ENCODE measurements at places on chromosomes 7 and 10.
A peak's percentile ranks its signal among the peaks of the same experiment; 100 is the strongest.

DNA sequence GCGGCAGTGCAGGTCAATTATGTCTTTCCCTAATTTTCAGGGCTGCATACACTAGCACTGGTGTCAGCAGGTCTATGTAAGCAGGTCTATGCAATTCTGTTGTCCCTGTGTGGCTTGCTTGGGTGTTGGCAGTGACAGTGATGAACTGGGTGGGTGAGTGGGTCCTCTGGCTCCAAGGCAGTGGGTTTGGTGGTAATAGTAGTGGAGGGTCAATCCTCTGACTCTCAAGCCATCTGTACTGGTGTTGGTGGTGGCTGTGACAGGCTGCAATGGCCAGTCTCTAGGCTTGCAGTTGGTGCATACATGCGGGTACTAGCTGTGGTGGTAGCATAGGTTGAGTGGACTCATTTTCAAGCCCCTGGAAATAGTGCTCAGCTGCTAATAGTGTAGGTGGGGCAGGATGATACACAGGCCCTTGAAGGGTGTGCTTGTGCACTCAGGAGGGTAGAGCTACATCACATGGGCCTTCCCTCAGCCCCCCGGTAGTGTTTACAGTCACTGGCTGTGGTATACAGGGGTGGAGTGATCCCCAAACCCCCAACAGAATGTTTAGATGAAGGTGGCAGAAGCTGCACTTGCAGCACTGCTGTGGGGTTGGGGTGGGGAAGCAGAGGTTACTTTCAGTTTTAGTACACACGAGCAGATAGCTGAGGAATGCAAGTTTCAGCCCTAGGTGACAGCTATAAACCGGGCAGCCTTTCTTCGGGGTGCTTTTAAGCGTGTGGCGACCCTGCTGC, 331.3 kb downstream of the PCDH15 start:
- no peak for DNase-seq

DNA sequence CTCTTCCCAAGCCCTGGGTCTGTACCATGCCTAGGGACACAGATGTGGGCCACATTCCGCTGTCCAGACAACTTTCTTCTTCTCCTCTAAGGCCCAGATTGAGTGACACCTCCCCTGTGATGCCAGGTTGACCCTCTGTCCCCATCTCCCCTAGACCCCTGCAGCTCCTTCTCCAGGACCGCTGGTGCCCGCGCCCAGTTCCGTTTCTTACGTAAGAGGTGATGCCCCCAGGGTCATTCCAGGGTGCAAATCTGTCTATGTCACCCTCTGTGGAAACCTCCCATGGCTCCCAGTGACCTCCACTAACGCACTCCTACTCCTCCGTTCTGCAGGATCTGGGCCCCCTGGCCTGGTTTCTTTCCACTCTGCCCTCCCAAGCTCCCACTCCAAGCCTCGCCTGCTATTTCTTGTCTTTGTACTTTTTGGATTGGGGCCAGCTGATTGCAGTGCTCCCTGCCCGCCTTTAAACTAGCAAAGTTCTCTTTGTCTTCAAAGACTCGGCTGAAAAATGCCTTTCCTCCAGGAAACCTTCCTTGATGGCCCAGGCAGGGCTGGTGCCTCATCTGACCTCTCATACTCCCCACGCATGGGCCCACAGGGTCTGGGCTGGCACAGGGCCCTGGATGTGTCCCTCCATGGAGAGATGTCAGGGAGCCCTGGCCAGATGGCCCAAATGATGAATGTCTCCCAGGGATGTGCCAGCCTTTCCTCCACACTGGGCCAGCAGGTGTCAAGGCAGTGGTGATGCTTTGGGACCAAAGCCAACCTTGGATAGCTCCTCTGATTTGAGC, 21.3 kb upstream of the ELN start:
- DNase-seq, result no peak

- DNase-seq, result no peak
Observed at GRCh38 chr7:96949766-96950165, 55.6 kb upstream of the DLX6 start.

DNA sequence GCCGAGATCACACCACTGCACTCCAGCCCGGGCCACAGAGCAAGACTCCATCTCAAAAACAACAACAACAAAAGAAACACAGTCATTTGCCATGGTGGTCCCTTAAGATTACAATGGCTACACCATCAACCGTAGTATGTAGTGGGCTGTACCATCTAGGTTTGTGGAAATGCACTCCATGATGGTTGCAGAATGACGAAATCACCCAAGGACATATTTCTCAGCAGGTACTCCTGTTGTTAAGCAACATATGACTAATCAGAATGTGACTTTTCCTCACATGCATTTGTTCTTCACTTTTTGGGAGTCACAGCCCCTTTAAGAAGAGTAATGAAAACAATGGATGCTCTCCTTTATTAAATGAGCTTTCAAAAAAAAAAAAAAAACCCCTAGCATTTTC, 11.0 kb downstream of the SVIL start:
- no peak for DNase-seq

GRCh38 chr10:124557648-124558338, 96.2 kb downstream of the LHPP start:
- no peak for DNase-seq

GRCh38 chr7:98038731-98039130, 48.7 kb upstream of the OCM2 start:
- peak; percentile 5 for DNase-seq

DNA sequence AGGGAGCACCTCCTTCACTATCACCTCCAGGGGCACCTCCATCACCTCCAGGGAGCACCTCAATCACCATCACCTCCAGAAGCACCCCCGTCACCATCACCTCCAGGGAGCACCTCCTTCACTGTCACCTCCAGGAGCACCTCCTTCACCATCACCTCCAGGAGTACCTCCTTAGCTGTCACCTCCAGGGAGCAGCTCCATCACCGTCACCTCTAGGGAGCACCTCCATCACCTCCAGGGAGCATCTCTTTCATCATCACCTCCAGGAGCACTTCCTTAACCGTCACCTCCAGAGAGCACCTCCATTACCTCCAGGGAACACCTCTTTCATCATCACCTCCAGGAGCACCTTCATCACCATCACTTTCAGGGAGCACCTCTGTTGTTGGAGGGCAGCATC, 103.0 kb downstream of the DNAJB6 start:
- no peak for DNase-seq

- no peak for DNase-seq
Observed at GRCh38 chr10:92242380-92242779, 48.5 kb downstream of the CPEB3 start.

- DNase-seq, result no peak
Observed at GRCh38 chr10:44956717-44957706, 2.6 kb upstream of the RASSF4 start.

DNA sequence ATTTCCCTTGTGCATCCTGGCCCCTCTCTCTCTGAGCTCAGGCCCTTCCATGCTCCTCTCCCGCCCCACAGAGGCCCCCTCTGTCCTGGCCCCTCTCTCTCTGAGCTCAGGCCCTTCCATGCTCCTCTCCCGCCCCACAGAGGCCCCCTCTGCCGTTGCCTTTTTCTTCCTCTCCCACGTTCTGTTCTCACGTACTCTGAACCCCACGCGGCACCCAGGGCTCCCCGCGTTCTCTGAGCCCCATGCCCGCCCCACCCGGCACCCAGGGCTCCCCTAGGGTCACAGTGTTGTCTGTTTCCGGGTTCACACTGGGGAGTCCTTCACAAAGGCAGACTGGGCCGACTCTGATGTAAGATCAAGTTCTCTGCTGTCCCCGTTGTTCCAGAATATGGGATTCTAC, 336.8 kb downstream of the DNAJB6 start:
- DNase-seq, result no peak

- no peak for DNase-seq
Observed at GRCh38 chr10:87816898-87817608, 973 bp downstream of the ATAD1 start.

DNA sequence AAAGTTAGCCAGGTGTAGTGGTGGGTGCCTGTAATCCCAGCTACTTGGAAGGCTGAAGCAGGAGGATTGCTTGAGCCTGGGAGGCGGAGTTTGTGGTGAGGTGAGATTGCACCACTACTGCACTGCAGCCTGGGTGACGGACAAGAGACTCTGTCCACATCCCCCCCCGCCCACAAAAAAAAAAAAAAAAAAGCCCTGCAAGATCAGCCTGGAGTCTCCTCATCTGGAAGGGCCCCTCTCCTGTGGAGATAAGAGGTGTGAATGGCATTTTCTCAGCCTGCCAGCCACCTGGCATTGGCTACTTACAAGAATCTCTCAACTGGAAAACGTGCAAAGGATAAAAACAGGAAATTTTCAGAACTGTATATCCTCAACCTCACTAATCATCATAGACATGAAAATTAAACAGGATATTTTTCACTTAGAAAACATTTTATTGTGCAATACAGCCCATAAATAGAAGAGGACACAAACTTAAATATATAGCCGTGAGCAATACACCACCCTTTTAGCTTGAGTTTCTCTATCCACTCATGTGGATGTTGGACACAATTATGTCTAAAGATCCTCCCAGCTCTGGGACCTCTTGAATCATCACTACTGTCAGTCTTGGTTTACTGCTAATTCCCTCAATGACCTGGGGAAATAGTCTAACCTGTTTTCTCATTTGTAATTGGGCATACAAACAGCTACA, 11.3 kb upstream of the TSPAN15 start:
- no peak for DNase-seq

DNA sequence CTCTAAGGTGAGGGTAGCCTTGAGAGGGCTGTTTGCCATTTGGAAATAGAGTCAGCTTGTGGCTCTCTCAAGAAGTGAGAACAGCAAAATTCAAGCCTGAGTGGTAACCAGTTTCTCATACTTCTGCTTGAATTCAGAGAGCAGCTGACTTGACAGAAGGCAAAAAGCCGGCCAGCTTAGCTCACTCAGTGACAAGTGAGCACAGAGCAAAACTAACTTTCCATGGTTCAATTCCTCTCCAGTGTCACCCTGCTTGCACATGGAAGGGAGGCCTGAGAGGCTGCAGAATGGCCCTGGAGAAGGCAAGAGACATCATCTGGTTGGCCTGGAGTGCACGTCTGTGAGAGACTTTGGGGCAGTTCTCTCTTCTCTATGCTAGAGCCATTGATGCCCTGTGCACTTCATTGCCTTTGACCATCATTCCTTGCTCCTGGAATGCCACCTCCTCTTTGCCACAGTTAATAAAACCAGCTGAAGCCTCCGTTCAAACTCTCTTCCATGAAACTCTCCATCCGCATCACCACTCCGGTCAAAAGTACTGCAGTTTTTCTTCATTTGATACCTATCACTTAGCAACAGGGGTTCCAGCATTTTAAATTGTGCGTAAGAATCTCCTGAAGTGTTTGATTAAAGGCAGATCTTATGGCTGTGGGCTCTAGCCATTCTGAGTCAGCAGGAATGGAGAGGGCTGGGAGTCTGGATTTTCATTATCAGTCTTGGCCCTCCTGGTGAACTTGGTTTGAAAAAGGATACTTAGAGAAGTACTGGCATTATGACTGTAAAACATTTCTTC, 69.8 kb upstream of the PIK3CG start:
- DNase-seq, result no peak

DNA sequence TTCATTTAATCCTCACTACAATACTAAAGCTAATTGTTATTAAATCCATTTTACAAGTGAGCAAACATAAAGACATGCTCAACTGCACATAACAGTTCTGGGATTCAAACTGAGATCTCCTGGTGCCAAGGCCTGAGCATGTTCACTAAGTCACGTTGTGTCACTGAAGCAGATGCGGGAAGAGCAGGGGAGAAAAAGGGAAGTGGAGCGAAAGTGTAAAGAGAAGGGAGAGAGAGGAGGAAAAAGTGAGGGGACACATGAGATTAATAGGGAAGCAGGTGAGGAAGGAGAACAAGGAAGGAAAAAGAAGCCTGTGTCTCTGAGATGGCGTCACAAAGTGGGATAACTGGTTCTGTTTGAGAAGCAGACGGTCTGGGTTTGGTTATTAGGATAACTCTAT, 38.9 kb upstream of the KAT6B start:
- no peak for DNase-seq

GRCh38 chr10:70753841-70754621, 31.1 kb downstream of the TBATA start:
- DNase-seq, result no peak

DNA sequence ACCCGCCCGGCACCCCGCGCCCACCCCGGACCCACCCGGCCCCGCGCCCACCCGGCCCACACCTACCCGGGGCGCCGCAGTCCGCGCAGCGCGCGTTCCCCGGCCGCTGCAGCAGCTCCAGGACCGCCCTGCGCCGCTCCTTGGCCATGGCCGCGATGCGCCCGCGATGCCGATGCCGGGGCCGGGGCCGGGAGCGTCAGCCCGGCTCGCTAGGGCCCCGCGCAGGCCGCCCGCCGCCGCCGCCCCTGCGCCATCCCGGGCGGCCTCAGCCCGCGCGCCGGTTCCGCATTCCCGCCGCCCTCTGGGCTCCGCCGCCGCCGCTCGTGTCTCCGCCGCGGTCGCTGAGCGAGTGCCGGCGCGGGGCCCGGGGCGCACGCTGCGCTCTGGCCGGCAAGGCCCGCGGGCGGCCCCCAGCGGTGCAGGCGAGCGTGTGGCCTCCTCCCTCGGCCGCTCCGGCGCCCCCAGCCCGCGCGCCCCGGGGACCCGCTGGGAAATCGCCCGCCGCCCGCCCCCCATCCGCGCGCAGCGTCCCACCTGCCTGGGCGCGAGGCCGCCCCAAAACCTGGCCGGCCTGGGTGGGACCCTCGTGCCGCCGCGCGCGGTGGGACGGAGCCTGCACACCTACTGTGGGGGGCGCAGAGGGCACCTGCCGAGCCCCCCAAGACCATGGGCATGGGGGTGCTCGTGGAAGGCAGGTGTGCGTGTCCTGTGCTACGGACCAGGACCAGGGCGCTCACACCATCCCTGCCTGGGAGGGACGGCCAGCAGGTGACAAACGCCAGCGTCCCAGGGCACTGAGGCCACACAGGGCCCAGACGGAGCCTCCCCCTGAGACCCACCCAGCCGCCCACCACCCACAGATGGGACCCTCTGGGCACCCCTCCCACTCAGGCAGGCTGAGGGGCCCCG, at the start of gene ADAP1:
Gene ADAP1 (minus strand): TSS at position 351 of the 909 bp plus-strand sequence. CDS start 203 bp downstream, at position 148.
- DNase-seq, result peak; percentile 44

DNA sequence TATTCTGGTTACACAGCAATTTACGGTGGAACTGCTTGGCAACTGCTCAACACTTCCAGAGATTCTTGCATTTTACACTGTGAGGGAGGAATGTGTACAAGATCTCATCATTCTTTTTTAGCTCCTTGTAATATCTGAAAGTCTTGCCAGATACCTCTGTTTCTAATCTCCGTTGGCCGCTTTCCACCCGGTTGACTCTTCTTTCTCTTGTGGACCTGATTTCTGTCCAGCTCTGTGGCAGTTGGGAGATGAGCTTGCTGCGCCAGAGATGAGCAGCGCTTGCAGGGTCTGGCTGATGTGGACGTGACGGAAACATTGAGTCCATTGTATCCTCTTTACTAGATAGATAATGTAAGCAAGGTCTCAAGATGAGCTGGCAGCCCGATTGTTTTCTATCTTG, 27.6 kb downstream of the SPAG6 start:
- no peak for DNase-seq

DNA sequence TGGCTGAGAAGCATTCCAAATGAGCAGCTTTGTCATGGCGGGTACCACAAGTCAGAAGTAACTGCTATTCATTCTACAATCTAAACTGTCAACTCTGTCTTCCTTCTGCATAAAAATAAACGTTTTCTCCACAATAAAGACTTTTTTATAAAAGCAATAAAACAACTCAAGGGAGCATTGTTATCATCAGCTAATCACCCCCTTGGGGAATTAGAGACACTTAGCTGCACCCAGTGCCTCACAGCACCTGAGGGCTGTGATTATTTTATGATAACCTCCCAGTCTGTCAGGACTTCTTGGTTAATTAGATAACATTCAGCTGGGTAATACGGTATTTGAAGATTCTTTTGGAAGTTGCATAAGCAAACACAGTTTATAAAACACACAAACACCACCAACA, 155.6 kb downstream of the PPP1R3A start:
- no peak for DNase-seq

GRCh38 chr10:36114141-36114540, 472.0 kb upstream of the FZD8 start:
- DNase-seq, result no peak

Measured in hypothalamus (tissue), 51 donors.